ENCODE measurements at places on chromosomes 1 and 21.
A peak's percentile ranks its signal among the peaks of the same experiment; 100 is the strongest.

DNA sequence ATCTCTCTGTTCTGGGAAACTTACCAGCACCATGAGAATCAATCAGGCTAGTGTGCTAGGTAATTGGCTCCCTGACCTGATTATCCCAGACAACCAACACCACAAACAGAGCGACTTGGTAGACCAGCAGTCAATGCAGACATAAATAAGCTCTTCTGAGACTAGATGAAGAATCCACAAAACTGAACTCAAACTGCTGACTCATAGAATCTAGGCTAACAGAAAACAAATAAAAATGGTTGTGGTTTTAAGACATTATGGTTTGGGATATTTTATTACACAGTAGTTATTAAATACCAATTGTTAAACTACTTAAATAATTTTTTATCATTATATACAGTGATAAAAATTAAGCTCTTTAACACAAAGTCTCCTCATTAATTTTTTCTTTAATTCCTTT, 535.7 kb downstream of the COL11A1 start:
- DNase-seq: no peak

DNA sequence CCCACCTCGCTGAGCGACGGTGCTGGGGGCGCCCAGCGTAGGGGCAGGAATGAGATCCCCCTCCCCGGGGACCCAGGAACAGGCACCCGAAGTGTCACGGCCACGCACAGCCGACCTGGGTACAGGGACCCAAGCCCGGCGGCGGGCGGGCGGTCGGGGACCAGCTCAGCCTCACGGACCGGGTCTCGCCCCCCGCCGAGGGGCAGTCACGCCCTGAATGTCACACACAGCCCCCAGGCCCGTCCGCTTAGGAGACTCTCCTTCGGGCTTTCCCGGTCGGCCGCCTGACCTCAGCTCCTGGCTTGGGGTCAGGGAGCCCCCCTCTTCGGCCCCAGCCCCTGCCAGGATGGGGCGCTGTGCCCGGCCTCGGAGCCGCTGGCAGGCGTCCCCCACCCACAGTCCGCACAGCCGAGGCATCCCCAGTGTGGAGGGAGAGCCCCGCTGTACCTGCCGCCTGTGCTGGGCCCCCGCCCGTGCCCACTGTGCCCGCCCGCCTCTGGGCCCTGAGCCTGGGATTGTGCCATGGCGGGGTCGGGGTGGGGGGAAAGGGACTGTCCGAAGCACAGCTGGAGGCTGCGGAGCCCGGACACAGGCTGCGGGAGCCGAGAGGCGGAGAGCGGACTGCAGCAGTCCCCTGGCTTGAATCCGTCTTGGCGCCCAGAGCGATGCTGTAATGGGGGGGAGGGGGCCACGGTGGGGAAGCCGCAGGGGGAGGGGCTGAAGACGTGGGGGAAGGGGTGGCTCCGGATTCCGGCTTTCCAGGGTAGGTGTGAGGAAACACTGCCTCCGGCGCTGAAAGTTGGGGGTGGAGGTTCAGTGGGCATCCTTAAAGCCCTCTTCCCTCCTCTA, 627 bp upstream of the DLGAP3 start:
- peak; percentile 27 for DNase-seq

GRCh38 chr1:154906621-154907081, 29.9 kb downstream of the PMVK start:
- peak; percentile 47 for DNase-seq

DNA sequence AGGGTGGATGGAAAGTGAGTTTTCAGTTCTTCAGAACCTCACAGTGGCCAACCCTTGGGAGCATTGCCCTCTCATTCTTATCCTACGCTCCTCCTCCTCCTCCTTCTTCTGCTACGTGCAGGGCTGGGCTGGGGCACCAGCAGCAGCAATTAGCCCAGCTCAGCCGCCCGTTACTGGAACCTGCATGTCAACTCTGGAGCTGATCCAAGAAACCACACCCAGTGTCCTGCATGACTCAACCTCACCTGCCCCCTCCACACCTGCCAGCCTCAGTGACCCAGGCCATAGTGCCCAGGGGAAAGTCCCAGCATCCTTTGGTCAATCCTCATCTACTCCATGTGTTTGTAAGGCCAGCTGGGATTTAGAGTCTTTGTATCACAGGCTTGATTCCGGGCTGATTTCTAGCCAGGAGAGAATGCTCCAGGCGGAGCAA, 12.6 kb downstream of the ELF3 start:
- no peak for DNase-seq

DNA sequence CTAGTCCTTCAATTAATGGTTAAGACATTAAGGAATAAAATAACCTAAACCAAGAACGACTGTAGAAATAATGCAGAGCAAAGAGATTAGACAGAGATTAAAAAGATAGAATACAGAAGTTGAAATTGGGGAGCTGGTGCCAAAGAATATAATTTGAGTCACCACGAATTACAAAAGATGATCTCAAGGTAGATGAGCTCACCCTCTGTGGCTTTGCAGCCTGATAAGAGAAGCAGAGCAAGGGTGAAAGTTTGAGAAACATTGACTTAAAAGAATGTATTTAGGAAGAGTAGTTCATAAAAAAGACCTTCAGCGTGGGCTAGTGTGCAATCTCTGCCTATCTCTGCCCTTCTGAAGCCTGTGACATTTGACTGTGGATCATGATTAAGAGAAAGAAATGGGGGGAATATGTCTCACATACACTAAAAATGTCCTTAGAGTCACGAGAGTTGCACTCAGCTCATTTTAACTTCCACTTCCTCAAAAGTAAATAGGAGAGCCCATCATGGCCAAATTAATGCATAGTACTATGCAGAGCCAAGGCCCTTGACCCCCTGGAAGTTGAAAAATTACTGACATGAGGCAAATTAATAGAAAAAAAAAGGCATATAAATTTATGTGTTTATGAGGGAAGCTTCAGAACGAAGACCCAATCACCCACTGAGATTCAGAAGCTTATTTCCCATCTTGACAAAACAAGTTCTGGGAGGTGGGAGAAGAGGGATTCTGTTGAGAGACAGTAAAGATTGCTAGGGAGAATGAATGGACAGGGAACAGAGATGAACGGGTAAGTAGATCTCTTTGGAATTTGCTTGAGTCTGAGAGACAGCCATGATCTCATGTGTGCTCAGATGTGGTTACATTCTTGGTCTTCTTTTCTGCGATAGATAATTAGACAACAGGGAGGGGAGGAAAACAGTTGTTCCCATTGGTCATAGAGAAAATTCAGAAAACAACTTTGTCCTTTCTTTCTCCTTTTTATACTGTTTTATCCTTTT, 395.4 kb upstream of the LRRC7 start:
- DNase-seq: no peak

GRCh38 chr1:200896531-200897196, 2.0 kb downstream of the INAVA start:
- DNase-seq: no peak

DNA sequence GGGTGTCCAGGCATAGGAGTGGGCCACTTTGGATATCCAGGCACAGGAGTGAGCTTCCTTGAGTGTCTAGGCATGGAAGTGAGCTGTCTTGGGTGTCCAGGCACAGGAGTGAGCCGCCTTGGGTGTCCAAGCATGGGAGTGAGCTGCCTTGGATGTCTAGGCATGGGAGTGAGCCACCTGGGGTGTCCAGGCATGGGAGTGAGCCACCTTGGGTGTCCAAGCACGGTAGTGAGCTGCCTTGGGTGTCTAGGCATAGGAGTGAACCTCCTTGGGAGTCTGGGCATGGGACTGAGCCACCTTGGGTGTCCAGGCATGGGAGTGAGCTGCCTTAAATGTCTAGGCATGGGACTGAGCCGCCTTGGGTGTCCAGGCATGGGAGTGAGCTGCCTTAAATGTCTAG, 146.3 kb downstream of the C1orf94 start:
- DNase-seq: no peak

GRCh38 chr1:190897233-190897632, 419.6 kb upstream of the BRINP3 start:
- DNase-seq: no peak

DNA sequence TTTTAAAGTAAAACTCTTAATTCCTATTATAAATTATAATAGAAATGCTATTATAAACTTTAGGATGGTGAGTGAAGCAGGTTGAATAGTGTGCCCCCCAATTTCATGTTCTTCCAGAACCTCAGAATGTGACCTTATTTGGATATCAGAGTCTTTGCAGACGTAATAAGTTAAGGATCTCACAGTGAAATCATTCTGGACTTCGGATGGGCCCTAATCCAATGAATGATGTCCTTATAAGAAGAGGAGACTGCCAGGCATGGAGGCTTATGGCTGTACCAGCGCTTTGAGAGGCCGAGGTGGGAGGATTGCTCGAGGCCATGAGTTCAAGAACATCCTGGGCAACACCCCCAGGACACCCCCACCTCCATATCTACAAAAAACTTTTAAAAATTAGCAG, 9.4 kb upstream of the MT1HL1 start:
- DNase-seq: no peak

DNA sequence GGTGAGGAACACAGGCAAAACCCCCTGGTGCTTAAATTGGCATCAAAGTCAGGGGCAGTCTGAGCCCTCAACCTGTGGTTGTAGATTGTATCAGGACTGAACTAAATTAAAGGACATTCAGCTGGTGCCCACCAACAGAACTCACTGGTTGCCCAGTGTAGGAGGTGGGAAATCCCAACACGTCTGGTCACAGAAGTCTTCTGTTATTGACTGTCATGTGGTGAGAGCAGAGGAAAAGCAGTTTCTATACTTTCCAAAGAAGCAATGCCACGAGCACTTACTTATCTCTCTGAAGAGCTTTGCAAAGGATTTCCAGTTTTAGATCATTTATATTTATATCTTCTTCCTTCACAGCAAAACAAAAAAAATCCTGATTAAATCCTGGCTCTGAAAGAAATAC, 15.0 kb upstream of the ACTA1 start:
- no peak for DNase-seq

DNA sequence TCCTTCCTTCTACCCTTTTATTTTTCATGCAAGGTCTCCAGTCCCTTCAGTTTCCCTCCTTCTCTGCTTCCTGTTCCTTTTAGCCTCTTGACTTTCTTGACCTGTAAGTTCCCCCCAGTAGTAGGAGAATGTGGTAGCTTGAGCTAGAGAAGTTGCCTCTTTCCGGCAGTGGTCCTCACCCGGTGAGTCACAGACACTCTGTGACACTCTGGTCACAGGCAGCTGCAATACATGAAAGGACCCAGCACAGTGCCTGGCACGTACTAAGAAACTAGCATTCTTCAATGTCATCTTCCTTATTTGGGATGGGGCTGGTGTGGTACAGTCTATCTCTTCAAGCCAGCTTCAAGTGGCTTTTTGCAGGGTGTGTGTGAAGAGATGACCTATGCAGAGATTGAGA, 16.0 kb downstream of the PFKFB2 start:
- no peak for DNase-seq

GRCh38 chr1:52253421-52253820, 111.5 kb downstream of the ZFYVE9 start:
- DNase-seq: no peak

DNA sequence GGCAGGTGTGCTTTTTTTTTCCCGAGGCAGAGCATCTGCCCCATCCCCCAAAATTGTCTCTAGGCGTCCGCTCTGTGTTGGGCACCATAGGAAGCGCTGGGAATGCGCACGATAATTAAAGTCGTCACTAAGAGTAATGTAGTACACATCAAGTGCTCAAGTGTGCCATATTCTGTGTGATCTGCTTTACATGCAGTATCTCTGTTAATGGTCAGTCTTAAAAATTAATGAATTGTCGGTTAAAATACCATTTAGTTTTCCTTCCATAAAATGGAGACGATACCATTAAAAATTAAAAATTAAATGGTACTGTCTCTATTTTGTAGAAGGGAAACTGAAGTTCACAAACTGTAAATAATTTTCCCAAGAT, 544 bp upstream of the CCT8 start:
- DNase-seq: no peak

DNA sequence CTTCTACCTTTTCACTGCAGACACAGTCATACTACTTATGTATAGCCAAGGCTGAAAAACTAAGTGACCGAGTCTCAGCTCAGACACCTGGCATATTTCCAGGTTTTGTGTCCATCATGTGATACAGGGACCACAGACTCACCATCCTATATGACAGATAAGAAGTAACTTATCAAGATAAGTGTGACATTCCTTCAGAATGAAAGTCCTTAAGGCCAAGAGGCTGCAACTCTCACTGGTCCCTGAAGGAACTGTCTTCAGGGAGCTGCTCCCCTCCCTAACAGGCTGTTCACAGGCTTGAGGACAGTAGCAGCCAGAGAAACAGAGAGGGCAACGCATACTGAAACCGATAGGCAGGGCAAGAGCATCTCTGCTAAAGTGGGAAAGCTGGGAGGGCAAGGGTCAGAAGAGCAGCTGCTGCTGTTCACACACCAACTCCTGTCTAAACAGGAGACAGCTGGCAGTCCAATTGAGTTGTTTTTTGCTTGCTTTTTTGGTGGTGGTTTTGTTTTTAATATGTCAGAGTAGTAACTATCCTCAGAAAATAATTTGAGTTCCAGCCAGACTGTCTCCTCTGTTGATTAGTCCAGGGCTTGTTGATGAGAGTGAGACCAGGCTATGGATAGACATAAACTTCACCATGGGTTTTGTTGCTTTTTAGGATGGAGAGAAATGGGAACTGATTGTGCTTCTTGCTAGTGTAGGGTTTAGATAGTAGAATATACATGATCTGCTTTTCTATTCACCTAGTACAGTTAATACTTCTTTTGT, 67.7 kb downstream of the MACF1 start:
- DNase-seq: no peak

DNA sequence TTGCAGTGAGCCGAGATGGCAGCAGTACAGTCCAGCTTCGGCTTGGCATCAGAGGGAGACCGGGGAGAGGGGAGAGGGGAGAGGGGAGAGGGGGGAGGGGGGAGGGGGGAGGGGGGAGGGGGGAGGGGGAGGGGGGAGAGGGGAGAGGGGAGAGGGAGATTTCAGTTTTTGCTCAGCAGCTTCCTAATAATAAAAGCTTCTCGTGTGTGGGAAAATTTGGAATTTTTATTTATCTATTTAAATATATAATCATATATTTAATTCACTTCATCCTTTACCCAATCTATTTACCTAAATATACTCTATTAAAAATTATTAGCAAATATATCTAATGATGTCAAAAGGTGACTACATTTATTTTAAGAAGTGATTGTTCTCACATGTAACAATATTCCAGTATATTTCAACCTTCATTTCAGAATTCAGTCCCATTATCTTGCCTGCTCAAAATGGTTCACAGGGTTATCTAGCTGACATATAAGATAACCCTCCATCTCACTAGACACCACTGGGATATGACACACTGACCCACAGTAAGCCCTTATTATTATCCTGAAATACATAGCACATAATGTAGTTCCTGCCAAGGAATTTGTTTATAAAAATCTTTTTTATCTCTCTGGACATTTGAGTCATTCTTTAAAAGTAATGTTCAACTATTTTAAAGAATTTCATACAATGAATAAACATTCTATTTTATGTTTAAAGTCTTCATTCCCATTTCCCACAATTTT, 105.9 kb downstream of the GPATCH2 start:
- DNase-seq: no peak

GRCh38 chr1:110308247-110308646, 30.9 kb upstream of the RBM15 start:
- DNase-seq: no peak

- peak; percentile 53 for DNase-seq
Observed at GRCh38 chr1:169890761-169891538, 2.7 kb downstream of the SCYL3 start.
